ENCODE measurements at places on chromosomes 6 and 20.

GRCh38 chr6:54719633-54720032 lies 126.9 kb upstream of the FAM83B start:
- DNase-seq: no peak

DNA sequence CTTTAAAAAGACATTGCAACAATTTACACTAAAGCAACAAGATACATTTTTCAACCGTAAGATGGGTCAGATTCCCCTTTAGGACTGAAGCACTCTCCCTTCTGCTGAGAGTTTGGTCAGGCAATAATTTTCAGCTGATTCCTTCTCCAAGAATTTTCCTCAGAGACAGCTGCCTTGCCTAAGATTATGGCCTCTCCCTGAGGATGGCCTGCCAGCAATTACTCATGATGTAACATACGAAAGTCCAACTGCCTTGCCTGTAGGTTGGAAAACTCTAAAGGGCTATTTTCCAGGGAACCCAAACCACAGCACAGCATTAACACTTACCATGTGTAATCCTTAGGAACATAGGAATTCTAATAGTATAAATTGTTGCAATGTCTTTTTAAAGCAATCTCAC lies 229.1 kb upstream of the FLRT3 start:
- no peak for DNase-seq

DNA sequence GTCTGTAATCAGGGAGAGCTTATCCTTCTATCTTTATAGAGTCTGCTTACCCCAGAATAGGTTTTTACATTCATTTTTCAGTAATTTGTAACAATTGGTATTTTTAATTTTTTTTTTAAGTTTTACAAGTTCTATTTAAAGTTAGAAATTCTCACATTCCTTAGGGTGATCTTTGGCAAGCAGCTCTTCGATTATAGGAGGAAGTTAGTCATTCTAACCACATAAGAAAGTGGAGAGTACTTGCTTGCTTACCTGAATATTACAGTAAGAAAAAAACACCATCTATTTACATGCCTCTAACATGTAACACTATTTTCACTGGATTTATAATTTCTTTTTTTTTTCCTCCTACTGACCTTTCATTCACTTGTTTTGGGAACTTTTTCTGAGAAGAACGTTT lies 6.7 kb downstream of the TSHZ2 start:
- no peak for DNase-seq

DNA sequence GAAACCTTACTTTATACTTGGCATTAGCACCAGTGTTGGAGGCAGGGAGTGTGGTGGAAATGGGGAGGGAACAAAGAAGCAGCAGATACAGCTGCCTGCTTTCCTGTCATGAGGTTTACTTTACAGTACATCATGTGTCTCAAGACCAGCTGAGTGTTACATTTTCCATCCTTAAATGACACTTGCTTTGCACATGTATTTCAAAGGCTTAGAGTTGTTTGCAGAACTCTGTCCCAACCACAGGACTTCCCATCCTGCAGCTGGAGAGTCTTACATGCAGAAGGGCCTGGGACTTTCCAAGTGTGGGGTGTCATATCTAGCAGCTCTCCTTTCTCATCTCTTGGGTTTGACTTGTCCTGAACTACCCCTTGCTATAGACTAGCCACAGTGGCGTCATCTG lies 395.9 kb downstream of the DHX35 start:
- DNase-seq: no peak

DNA sequence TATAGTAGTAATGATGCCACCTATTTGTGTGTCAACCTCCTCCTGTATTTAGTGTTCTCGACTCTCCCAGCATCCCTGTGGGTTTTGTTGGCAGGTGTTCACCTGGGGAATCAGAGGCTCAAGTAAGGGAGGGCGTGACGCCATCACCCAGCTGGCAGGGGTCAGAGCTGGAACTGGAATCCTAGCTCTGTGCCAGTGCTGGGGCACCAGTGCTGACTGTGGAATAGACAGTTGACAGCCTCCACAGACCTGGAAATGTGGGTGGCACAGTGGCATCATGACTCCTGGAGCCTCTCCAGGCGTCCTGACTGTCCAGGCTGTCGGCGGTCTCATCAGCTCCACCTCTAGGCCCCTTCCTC lies 102.8 kb downstream of the SYCP2 start:
- no peak for DNase-seq

GRCh38 chr6:4088704-4089103 lies 9.8 kb upstream of the FAM217A start:
- DNase-seq: no peak

- peak; percentile 86 for DNase-seq
Measured at GRCh38 chr20:46013829-46014516, 5.3 kb downstream of the MMP9 start.

DNA sequence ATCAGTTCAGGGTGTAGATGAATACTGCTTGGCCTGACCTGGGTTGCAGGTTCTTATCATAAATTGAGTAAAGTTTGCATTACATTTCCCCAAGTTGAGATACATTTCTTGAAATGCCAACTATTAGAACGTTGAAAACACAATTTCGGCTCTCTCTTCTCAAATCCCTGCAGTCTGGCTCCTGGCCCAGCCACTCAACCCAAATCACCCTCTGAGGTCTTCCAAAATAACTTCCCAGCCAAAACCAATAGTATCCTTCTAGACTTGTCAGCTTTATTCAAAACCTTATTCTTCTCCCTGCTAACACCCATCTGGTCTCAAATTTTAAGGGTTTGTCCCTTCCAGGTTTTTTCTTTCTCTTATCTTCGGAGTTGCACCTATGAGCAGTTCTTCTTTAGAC lies 263.6 kb downstream of the EYA4 start:
- no peak for DNase-seq

GRCh38 chr20:44758247-44759101 lies 12.8 kb downstream of the KCNK15 start:
- DNase-seq: no peak

DNA sequence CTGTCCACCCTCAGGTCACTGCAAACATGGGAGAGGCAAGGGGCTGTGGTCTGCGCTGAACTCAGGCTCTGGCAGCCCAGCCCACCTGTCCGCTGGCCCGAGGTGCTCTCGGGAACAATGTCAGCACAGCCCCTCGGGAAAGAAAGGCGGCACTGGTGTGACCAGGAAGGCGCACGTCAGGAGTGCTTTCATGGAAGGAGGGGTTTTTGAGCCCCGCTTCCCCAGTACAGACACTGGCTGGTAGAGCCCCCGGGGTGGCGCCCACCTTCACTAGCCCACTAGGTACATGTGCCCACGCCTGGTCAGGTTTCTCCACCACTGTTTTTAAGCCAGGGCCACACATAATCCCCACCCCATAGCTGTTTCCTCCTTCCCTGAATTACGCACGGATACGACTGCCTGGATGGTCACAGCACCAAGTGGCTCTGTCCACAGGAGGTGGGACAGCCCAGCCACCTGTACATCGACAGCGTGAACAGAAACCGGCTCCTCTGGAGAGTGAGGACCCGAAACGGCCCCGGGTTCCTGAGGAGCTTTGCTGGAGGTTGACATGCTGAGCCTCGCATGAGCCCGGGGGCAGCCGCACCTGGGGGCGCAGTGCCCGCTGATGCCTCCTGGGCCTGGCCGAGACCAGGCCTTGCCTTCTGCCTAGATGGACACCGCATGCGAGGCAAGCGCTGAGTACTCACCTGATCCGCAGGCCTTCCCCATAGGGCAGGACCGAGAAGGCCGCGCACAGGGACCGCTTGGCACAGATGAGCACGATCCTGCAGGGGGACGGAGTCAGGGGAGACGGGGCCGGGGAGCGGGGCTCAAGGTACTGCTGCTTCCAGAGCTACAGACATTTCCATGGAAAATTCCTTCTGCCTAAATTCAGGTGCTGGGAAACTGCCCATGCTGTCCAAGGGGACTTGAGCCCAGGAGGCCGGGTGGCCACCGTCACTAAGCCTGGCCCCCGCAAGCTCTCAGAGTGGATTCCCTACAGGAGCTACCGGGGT lies 7.6 kb downstream of the RPS21 start:
- no peak for DNase-seq

- DNase-seq: peak; percentile 71
Measured at GRCh38 chr6:30730601-30731435, 10.7 kb downstream of the TUBB start.

GRCh38 chr20:2195614-2196013 lies 94.0 kb downstream of the STK35 start:
- DNase-seq: no peak

GRCh38 chr6:153758516-153758915 lies 280.5 kb upstream of the OPRM1 start:
- DNase-seq: no peak

- DNase-seq: no peak
Measured at GRCh38 chr6:137390334-137390733, 103.9 kb downstream of the OLIG3 start.

DNA sequence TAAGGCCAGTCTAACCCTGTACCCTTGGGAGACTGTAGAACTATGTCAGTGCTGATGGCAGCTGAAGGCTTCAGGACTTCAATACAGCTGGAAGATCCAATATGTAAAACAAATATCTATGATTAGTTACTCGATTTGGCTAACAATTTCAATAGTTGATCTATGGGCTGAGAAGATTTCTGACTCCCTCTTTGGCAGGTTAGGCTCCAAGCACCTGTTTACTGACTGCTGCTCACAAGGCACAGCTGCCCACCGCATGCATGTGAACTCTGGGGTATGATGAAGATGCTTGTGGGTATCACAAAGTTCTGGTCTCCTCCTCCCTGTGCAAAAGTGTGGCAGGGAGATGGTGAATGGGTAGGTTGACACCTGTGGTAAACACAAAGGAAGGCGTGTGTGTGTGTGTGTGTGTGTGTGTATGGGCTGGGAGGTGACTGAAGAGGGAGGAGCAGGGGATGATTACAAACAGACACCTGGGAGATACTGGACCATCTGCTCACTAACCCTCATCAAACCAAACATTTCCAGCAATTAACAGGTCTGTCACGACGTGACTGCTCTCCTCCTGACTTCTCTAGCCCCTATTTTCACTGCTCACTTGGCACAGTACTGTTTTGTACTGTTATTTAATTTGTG lies 18.1 kb downstream of the ELMO2 start:
- DNase-seq: no peak

- DNase-seq: no peak
Measured at GRCh38 chr6:4163408-4164116, 28.2 kb upstream of the ECI2 start.

GRCh38 chr6:27761391-27761790 lies 150.8 kb downstream of the OR2B2 start:
- no peak for DNase-seq

DNA sequence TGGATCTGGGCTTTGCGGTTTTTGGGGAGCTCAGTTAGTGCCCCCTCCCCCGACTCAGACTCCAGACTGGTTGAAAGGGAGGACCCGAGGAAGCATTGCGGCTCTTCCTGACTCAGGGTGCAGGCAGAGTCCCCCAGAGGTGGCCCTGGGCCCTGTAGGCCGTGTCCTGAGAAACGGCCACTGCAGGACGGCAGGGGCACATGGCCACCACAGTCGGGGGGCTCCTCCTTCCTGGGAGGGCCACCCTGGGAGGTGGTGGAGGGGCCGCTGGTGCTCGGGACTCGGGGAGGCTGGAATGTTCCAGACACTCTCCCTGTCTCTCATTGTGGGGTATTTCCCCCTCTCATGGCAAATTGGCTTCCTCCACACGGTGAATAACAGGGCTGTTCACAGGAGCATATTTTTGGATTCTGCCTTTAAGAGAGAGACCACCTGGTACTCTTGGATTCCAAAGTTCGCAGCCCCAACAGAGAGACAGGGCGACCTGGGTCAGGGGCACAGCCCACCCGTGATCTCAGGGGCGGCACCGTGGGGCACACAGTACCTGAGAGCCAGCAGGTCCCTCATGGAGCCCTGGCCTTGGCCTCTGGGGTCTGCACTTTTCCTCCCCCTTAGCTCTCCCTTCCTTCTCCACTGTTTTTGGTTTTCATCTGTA lies 35.7 kb downstream of the FRMD1 start:
- no peak for DNase-seq

- DNase-seq: no peak
Measured at GRCh38 chr6:169222126-169222525, 31.5 kb downstream of the THBS2 start.

GRCh38 chr6:90993770-90994169 lies 406.9 kb upstream of the MAP3K7 start:
- DNase-seq: no peak

- DNase-seq: no peak
Measured at GRCh38 chr6:34680802-34681515, 15.6 kb downstream of the ILRUN start.

- DNase-seq: no peak
Measured at GRCh38 chr20:15556869-15557268, 1016.4 kb downstream of the KIF16B start.

GRCh38 chr6:166153966-166154365 lies 13.7 kb downstream of the TBXT start:
- DNase-seq: no peak

- DNase-seq: no peak
Measured at GRCh38 chr6:116229287-116229913, 24.5 kb downstream of the TSPYL4 start.

DNA sequence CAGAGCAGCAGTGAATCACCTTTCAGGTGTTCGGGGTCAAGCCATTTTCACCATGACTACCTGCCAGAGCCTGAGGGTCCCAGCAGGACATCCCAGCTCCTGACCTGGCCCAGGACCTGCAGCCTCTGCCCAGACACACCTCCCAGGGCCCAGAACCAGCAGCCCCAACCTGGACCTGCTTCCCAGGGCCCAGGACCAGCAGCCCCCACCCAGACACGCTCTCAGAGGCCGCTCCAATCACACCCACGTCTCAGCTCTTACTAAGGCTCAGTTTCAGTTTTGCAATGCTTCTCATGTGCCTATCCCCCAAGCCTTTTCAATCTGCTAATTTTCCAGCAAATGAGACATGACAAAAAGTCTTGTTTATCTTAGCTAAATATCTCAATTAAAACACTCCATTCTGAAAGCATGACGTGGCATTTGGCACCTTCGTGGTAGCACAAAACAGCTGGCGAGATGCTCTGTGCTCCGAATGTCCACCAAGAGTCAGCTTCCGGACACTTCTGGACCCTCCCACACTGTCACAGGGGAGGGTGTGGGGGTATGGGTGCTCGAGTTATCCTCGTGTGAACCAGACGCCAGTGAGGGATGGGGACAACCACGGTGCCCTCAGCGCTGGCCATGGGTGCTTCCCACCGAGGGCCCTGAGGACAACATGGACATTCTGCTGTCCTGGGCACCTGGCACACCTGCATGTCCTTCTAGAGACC lies 253.2 kb downstream of the DLL1 start:
- DNase-seq: no peak

- no peak for DNase-seq
Measured at GRCh38 chr6:26205161-26205624, 118.0 kb downstream of the HFE start.

GRCh38 chr6:80608881-80609280 lies 502.4 kb downstream of the BCKDHB start:
- DNase-seq: no peak

DNA sequence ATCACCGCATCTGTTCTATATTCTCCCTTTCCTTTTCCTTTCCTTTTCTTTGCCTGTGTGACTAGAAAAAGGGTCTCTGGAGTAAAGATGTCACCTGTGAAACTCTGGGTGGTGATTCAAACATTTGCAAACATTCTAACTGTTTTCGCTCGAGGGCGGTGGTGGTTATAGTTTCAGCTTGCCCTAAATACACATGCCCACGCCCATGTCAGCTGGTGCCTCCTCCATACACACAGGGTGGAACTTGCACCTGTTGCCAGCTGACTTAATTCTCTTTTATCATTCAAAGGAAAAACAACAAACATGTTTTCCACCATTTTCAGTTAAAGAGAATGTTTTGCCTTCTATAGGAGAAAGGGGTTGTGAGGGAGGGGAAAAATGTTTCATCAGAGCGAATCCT lies 381.9 kb upstream of the ARID1B start:
- no peak for DNase-seq

GRCh38 chr6:44113414-44113813 lies 13.8 kb downstream of the MRPL14 start:
- DNase-seq: no peak
